Fibroblast of the aortic adventitia (primary cell): ENCODE measurements at places on chromosomes 11 and 22.

- no peak for DNase-seq
These were observed 12.7 kb upstream of the ISX start for GRCh38 chr22:35053060-35053835.

DNA sequence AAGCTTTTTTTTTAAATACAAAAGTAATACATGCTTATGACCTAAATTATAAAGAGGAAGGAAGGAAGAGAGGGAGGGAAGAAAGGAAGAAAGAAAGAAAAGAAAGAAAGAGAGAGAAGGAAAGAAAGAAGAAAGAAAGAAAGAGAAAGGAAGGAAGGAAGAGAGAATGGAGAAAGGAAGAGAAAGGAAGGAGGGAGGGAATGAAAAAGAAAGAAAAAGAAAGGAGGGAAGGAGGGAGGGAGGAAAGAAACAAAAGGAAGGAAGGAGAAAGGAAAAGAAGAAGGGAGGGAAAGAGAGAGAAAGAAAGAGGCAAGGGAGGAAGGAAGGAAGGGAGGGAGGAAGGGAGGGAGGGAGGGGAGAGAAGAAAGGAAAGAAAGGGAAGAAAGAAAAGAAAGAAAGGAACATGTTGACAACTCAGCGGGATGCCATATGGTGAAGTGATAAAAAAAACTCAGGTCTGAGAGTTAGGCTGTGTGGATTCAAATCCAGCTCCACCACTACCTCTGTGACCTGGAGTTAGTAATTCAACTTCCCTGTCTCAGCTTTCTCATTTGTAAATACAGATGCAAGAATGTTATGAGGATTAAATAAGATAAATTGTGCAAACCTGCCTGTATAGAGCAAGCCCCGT is 9.6 kb upstream of the EED start:
- no peak for DNase-seq

DNA sequence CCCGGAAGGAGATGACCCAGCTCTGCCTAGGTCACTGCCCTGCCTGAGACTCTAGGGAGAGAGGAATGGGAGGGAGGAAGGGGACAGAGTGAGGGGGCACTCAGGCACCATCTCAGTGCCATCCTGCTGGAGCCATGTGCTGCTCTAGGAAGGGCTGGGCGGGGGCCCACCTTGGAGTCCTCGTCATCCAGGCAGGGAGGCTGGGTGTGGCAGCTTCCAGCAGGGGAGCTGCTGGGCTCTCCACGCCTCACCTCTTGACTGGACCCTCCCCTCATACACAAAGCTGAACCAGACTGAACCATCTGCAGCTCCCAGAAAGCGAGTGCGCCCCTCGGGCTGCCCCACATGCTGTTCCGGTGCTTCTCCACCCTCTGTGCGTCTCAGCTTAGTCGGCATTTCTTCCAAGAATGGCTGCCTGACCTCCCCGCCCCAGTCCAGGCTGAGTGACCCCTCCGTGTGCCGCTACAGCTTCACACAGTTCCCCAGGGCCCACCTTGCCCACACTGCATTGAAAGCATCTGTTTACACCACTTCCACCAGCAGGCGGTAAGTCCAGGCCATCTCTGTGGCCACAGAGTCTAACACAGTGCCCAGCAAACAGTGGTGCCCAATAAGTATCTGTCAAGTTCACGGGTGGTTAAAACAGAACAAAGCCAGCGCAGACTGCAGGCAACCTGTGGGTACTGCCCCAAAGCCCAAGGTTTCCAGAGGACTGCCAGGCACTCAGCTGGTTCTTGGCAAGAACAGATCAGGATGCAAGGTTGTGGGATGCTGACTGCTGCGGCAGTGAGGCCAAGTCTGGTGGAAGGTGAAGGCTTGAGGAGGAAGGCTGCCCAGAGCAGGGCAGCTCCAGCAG is 9.4 kb upstream of the TRIM29 start:
- DNase-seq, result no peak

GRCh38 chr22:19039796-19040280 is 82.4 kb downstream of the DGCR2 start:
- DNase-seq, result no peak

- DNase-seq, result no peak
These were observed 118.8 kb downstream of the DBX1 start for GRCh38 chr11:20041499-20041898.

- no peak for DNase-seq
These were observed 15.9 kb downstream of the ARFGAP2 start for GRCh38 chr11:47160753-47161133.
